Tibial nerve (tissue), 4 donors: ENCODE measurements at places on chromosomes 7 and 10. TPM values are rescaled to one million over a fixed set of nuclear protein-coding genes. Genes with fewer than 3 reads are reported as not detected.

DNA sequence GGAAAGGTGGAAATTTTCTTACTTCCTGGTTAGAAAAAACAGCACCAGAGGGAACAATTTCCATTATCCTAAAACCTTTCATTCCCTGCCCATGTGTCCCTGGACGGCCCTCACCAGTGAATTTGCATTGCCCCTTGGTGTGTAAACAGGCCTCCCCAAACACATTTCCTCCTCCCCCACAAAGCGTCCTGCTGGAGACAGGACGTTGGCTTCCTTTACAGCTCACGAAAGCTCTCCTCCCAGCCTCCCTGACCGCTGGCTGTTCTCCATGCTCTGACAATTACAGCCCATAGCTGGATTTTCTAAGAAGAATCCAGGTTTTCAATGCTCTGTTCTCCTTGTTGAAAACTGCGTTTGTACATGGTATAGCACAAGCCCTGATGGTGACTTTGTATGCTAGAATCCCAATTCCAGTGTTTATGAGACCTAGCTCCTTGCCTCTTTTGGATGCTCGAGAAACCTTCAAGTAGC, 724.2 kb upstream of the CELF2 start:
- DNase-seq = no peak

The GBX1 gene
- total RNA-seq = not detected

The DOCK1 gene
- 63.6 TPM for total RNA-seq

The PLAC9 gene
- total RNA-seq = 166 TPM

GRCh38 chr10:94104316-94105000, 110.7 kb downstream of the PLCE1 start:
- no peak for DNase-seq

The EGFR gene
- 136 TPM for total RNA-seq

- no peak for DNase-seq
Observed at GRCh38 chr10:66877361-66877760, 48.5 kb upstream of the LRRTM3 start.

- no peak for DNase-seq
Observed at GRCh38 chr10:15168291-15168785, at the start of gene NMT2. TSS of gene NMT2 (minus strand) at chr10:15168693. CDS start at chr10:15168612, 81 bp downstream.

GRCh38 chr7:95011146-95011928, 103.9 kb downstream of the PPP1R9A start:
- DNase-seq = no peak
